T-helper 17 cell (primary cell): ENCODE measurements at places on chromosomes 5 and 9. TPM values are rescaled to one million over a fixed set of nuclear protein-coding genes. Genes with fewer than 3 reads are reported as not detected.

SLC34A3 gene
- not detected for total RNA-seq

PCDHGB5 gene
- 0.35 TPM for total RNA-seq

GRCh38 chr5:147874910-147875367 lies 3.6 kb upstream of the SCGB3A2 start:
- no peak for DNase-seq

DOCK8 gene
- total RNA-seq: 160 TPM

ALDH7A1 gene
- 2.1 TPM for total RNA-seq

HSPA9 gene
- 305 TPM for total RNA-seq

DNA sequence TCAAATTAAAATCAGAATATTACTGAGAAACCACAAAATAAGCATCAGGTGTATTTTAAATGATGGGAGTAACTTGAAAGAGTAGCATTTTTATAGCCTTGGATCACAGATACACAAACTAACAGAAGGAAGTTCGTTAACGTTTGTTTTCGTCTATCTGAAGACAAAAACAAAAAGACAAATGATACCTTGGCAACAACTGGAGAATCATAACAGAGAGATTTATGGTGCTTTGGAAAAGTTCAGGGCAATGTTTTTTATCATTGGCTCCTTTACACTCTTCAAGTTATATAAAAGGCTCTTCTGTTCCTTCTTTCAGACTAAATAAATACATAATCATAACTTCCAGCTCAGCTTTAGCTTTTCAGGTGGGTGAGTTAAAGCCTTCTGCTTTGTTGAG lies 128.1 kb upstream of the VLDLR start:
- DNase-seq: no peak

DNA sequence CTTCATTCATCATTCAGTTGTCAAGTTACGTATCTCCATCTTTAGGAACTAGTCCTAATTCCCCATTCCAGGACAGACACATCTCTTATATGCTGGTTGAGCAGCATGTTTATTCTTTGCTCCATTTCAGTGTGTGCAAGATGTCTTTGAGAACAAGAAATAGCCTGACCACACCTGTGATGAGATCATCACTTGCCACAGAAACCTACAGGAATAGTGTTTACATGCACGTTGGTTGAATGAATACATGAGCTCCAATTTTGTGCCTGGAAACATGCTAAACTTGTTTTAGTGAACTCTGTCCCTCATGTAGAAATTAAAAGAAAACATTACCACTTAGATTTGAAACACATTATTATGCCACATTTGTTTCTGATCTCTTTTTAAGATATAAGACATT lies 489.1 kb downstream of the CDH18 start:
- no peak for DNase-seq

GRCh38 chr5:99879791-99880511 lies 655.2 kb upstream of the FAM174A start:
- no peak for DNase-seq

NPR3 gene
- total RNA-seq: 0.05 TPM

DNA sequence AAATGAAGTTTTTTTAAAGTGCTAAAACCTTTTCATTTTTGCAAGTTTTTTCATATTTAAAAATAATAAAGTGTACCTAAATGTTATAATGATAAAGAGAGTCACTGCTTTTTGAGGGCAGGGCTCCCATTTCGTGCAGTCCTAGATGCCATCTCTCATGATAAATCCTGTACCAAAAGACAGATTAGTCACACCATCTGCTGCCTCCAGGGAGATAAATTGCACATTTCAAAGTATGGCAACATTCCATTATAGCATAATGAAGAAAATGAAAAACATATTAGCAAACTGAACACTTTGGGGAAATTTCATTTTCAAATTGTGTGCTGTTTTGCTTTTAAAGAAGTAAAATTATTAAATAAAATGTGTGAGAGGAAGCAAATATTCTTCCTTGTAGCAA lies 257.2 kb downstream of the KIAA0825 start:
- no peak for DNase-seq

SPINK6 gene
- total RNA-seq: not detected

DNA sequence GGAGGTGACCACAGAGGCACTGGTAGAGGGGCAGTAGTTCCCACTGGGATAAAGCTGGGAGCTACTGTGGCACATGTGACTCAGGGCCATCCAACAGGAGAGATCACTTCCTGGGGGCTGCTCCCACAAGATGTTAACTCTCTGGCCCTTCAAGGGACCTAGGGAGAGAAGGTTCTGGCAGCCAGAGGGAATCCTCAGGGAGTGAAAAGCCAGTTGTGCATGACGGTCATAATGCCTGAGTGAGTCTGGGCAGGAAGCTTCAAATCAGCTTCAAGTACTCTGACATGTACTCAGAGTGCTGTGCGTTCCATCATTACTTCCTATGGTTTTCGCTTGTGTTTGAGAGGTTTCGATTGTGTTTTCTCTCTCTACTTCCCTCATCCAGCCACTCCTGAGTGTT lies 388.5 kb downstream of the GABRG2 start:
- no peak for DNase-seq

LCNL1 gene
- 2.9 TPM for total RNA-seq

DNA sequence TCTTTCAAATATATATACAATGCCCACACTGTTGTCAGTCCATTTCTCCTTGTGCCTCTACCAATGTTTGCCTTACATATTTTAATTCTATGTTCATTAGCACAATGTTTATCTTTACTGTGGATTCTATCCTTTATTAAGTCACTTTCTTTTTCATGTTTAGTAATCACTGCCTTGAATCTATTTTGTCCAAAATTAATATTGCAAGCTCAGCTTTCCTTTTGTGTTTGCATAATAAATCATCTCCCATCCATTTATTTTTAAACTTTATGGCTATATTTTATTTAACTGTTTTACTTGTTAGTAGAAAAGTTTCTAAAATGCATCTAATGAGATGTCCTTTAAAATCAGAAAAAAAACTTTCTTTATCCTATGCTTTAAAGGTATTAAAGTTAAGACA lies 126.8 kb upstream of the ACOT12 start:
- no peak for DNase-seq

- DNase-seq: no peak
Observed at GRCh38 chr5:78813906-78814530, 165.4 kb upstream of the LHFPL2 start.

GRCh38 chr5:145946112-145946861 lies 9.9 kb downstream of the SH3RF2 start:
- DNase-seq: no peak

DNA sequence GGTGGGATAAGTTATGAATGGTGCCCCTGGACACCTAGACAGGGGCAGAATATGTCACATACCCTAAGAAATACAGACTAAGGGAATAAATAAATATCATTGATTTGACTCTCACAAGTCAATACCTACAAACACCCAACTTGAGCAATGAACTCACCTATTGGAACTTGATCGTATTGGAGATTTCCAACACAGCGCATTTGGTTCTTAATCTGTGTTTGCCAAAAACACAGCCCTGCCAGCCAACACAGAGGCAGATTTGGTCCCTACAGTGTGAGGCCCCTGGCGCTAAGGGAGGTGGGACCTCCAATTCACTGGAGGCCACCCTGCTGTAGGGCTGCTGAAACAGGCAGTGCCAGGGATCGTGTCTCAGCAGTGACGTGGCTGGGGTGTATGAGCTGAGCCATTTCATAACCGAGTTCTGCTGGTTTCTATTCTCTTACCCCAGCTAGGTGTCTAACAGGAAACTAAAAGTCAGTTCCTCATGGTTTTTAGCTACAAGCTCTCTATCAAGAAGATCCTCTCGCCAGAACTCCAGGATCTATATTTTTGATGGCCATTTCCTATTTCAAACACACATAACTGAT lies 84.5 kb downstream of the SLC1A1 start:
- no peak for DNase-seq

GRCh38 chr9:114989600-114990410 lies 59.4 kb upstream of the TNFSF8 start:
- DNase-seq: no peak

DNA sequence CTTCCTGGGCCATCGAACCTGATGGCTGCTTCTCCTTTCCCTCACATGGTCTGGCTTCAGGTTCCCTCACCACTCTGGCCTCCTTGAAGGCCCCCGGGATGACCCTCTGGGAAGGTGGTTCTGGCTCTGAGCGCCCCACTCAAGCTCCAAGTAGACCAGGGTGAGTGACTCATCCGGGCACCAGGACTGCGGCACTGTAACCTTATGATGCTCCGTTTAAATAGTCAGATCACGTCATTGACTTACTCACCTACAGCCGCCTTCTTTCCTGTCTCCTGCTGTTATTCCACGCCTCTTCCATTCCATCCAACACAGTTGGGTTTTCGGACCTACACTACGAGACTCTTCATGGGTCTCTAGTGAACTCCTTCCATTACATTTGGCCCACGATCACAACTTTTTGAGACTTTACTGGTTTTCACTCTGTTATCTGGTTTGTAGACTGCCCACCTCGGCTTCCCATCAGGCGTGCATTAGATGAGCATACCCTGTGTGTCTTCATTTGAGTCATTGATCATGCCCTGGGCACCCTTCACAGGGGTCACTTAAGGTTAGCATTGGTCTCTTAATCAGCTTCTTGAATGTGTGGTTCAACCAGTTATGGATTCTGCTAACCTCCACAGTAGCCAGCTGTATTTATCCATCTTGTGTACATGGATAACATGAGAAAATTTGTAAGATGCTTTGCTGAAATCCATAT lies 138.8 kb upstream of the LMX1B start:
- no peak for DNase-seq

C1QTNF3 gene
- 8.5 TPM for total RNA-seq

SLC36A3 gene
- not detected for total RNA-seq

- no peak for DNase-seq
Observed at GRCh38 chr9:35112257-35113020, 3.2 kb downstream of the ATOSB start.

DNA sequence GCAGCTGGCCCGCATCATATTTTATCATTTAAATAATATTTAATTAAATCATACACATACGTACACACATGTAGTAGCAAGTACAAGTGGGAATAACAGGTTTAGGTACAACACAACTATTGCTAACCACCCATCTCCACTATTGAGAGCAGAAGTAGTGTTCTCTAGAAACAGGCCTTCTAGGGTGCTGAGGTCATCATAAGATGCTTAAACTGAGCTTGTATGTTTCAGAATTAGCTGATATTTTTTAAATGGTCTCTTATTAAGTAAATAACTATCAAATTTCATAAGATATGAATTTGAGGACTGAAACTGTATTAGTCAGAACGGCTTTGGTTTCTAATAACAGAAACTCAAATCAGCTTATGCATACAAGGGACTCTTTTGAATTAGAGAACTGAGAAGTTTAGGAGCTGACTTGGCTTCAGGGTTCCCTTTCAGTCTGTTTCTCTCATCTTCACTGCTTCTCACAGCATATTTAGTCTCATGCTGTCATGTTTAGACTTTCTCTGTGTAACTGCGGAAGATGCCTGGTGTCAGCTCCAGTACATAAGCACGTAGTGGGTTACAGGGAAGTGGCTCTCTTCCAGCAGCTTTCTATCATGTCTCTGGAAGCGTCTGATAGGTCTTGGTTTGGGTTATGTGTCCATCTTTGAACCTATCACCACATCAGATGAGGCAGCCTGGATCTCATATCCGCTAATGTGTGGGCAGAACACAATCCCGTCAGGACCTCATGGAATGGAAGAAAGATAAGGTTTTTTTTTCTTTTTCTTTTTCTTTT lies 25.0 kb upstream of the OCLN start:
- DNase-seq: no peak

- no peak for DNase-seq
Observed at GRCh38 chr9:84807431-84807830, 137.9 kb downstream of the NTRK2 start.

- no peak for DNase-seq
Observed at GRCh38 chr5:13278148-13278547, 666.3 kb downstream of the DNAH5 start.

DNA sequence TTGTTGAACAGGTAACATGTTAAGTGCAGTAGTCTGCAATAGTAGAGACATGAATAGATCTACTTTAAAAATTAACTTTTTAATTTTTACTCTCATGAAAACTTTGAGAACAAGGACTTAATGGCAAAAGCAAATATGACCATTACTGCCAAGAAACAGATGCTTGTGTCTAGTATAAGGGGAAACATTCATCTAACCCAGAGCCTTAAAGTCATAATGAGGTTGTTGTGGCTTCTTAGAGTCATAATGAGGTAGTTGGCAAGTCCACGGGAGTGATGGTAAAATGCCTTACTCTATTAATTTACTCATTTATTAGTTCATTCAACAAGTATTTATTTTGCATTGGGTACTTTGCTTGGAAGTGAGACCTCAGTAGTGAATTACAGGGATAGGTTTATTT lies 71.5 kb downstream of the JAKMIP2 start:
- DNase-seq: no peak

DNA sequence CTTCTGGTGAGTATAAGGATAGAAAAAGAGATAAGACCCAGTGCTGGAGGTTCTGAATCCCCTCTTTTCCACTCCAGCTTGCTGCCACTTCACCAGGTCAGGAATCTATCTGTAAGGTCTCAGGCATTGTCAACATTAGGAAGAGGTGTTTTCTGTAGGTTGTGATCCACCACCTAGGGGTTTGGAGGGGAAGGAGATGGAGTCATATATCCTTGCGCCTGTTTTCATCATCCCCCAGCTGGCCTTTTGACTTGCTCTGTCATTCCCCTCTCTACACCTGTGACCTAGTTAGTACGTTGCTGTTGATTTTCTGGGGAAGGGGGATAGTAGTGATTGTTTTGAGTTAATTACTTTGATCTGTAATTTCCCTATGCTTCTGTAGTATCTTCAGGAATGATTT lies 20.5 kb downstream of the SPINK5 start:
- DNase-seq: no peak

- no peak for DNase-seq
Observed at GRCh38 chr5:31413030-31413812, 118.7 kb downstream of the DROSHA start.

DNA sequence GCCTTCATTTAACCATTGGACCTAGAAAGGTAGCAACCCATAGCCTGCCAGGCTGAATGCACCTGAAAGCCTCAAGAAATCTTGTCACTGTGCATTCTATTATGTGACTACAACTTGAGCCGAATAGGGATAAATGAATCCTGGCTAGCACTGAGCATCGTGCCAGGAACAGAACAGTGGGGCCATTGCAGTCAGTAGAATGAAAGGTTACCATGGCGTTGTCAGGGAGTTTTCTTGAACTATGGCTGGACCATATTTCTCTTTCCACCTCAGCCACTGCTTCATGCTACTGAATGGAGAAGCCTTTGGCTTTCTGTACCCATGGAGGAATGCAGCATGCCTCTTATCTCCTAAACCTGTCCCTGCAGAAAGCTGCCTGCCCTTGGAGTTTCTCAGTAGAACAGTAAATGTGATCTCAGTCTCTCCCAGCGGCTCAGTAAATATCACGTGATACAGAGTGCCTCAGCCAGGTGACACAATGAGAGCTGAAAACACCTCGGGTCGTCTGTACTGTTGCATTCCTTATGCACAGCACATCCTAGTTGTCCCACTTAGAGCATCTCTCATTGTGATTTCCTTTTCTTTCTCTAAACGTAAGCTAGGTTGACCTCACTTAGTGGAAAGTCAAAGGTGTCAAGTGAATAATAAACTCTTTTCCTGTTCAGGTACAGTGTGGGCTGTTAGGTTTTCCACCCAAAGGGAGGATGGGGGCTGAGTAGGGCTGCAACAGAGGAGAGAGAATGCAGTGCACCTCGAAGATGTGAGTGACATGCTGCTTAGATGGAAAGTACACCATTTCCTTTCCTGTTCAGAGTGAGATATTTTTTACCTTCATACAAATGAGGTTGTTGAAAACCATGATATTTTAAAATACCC lies 115.3 kb downstream of the MACIR start:
- DNase-seq: no peak
